Activated naive CD4-positive, alpha-beta T cell treated with anti-CD3 and anti-CD28 coated beads, Interleukin-2, amount 50 U/mL, for 72 hours (primary cell): ENCODE measurements at places on chromosomes 13 and 19. TPM values are rescaled to one million over a fixed set of nuclear protein-coding genes. Genes with fewer than 3 reads are reported as not detected.

FPR2 gene
- not detected for total RNA-seq

LRRC4B gene
- total RNA-seq = not detected

IFNL4 gene
- not detected for total RNA-seq

- DNase-seq = no peak
Observed at GRCh38 chr13:102771298-102772041, 2.1 kb downstream of the TEX30 start.

- no peak for DNase-seq
Observed at GRCh38 chr19:40521276-40521675, 54.5 kb downstream of the SPTBN4 start.

- DNase-seq = no peak
Observed at GRCh38 chr19:55322204-55322885, 2.8 kb downstream of the TMEM150B start.

- no peak for DNase-seq
Observed at GRCh38 chr19:29323440-29324290, 110.7 kb upstream of the UQCRFS1 start.

- no peak for DNase-seq
Observed at GRCh38 chr19:13861392-13861713, 15.6 kb upstream of the NANOS3 start.

DNA sequence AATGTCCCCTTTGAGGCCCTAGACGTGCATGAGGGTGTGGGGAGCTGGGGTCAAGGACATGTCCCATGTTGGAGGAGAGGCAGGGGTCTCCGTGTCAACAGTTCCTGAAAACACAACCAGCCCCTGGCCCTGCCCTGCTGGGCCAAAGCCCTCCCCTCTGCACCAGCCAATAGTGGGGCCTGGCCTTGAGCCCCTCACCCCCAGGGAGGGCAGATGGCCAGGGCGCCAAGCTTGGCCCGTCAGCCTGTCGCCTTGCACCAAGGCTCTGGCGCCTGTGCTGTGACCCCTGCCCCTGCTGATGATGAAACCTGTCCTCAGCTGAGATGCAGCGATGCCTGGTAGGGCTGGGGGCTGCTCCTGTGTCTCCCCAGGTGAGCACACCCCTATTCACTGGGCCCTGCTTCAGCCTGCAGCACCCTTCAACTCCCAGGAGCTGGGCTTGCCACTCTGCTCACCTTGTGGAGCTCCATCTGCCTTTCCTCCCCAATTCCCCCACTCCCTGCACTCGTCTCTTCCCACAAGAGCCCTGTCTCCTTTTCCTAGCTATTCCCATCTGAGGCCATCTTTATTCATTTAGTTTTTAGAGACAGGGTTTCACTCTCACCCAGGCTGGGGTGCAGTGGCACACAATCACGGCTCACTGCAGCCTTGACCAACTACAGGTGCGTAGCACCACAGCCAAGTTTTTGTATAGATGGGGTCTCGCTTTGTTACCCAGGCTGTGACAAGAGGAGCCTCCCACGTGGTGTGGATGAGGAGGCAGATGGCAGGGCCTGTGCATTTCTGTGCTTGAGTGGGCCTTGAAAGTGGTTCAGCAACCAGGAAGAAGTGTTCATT is 2.1 kb upstream of the HAMP start:
- no peak for DNase-seq

DNA sequence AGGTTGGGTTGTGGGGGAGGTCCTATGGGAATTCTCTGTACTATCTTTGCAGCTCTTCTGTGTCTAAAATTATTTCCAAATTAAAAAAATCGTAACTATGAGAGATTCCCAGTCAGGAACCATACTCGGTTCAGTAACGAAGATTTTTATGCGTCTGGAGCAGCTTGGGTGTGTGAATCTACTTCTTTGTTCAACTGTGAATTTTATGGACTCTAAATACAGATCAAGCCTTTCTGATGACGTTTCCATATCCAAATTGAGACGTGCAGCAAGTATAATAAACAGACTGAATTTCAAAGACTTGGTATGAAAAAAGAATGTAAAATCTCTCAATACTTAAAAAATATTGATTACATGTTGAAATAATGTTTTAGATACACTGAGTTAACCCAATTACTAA is 30.9 kb downstream of the MLLT1 start:
- DNase-seq = no peak

DNA sequence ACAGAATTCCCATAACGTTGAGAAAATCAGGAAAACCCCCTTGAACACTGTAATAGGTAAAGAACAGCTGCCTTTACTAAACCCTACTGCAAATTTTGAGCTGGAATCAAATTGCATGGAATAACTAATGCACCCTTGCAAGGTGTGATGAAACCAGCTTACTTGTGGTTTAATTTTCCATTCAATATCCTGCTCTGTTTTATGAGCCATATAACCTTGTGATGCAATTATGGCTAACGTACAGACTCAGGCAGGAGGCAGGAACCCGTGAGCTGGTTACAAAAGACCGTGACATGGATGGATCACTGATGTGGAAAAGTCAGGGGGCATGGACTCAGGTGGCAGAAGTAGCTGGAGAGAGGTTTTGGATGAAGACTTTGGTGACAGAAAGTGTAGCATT is 438.6 kb downstream of the COG6 start:
- no peak for DNase-seq

DNA sequence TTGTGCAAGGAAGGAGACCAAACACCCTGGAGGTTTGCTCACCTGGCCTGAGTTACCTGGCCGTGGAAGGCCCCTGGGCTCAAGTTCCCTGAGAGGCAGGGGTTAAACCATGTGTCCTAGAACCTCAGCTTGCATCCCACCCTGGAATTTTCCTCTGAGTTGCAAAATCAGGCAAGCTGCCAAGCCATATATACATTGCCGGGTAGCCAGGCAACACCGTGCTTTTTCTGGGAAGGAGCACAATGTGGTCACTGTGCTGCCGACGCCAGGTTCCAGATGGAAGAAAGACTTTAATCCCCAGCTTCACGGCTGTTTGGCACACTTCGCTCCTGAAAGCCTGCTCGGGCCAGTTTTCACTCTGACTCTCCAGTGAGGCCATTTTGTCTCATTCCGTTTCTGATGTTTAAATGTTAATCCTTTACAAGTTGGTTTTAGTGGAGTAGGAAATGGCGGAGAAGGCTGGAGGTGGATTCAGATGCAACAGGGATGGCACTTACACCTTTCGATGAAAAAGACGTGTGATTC is 60.1 kb upstream of the PEG3 start:
- no peak for DNase-seq

DNA sequence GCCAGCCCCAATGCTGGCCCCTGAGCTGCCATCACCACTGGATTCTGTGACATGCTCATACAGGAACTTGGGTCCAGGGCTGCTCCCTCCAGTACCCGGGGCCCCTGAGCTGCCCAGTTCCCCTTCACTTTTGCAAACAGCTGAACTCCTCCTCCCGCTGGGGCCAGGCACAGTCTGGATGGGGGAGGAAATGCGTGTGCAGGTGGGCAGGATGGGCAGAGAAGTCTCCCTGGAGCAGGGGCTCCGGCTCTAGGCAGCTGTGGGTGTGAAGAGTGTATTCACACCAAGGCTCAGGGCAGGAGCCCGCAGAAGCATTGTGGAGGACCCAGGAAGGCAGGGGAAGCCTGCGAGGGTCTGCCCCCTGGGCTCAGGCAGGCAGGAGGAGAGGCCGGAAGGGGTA is 12.4 kb downstream of the POP4 start:
- DNase-seq = no peak

DNA sequence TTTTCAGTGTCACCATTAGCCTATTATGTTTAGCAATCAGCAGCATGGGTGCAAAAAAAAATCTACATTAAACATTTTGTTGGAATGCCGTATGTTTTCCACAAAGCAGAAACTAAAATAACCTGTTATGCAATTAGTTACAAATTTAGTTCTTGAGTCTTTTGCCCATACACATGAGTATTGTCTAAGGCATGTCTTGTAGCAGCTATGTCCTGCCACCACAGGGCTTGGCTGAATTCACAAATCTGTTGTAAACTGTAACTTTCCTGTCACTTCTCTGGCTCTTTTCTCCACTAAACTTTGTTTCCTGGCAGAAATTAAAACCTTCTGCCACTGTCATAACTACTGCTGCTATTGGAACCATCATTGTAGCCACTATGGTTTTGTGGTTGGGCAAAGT is 277.9 kb upstream of the SPRY2 start:
- DNase-seq = no peak

DNA sequence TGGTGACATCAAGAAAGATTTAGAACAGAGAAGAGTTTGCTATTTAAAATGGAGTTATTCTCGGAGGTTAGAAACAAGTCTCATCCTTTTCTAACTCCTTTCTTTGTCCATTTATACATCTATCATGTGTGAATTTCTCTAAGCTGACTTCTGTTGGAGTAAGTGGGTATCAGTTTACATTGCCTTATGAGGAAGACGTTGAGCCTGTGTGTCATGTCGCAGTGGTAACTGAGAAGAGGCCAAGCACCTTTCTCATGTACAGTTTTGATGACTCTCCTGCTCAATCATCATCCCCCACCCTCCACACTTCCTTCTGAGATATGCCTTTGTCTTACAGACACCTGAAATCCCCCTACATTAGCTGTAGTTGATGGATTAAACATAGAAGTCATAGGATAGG is 624.8 kb downstream of the LIG4 start:
- DNase-seq = no peak

DNA sequence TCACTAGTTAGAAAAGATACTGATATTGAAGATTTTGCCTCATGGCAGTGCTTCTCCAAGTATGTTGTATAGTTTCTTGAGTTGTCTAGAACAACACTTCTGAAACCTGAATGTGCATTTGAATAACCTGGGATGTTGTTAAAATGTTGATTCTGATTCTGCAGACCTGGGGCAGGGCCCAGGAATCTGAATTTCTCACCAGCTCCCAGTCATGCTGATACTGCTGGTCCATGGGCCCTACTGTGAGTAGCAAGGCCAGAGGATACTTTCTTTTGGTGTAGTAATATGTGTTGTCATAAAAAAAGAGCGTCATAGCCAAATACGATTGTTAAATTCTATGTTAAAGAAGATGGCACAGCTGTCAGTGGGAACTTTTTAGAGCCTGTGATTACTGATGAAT is 41.6 kb upstream of the C1QTNF9 start:
- DNase-seq = no peak
